ENCODE measurements at places on chromosomes 12 and 14.

GRCh38 chr12:64175254-64175945 lies 46.7 kb downstream of the KICS2 start:
- no peak for DNase-seq

GRCh38 chr12:27905285-27906126 lies 67.0 kb downstream of the PTHLH start:
- no peak for DNase-seq

GRCh38 chr12:47105914-47106674 lies 26.3 kb upstream of the AMIGO2 start:
- DNase-seq = no peak

- DNase-seq = peak; percentile 74
Measured at GRCh38 chr12:79886917-79887519, 47.9 kb downstream of the PPP1R12A start.

GRCh38 chr12:102406033-102406584 lies 74.3 kb downstream of the IGF1 start:
- no peak for DNase-seq

GRCh38 chr14:40447017-40447416 lies 1014.8 kb upstream of the FBXO33 start:
- DNase-seq = no peak
